Naive B cell (primary cell): ENCODE measurements at places on chromosomes 2 and 18.

GRCh38 chr2:136801661-136802060 is 36.3 kb downstream of the THSD7B start:
- no peak for DNase-seq

DNA sequence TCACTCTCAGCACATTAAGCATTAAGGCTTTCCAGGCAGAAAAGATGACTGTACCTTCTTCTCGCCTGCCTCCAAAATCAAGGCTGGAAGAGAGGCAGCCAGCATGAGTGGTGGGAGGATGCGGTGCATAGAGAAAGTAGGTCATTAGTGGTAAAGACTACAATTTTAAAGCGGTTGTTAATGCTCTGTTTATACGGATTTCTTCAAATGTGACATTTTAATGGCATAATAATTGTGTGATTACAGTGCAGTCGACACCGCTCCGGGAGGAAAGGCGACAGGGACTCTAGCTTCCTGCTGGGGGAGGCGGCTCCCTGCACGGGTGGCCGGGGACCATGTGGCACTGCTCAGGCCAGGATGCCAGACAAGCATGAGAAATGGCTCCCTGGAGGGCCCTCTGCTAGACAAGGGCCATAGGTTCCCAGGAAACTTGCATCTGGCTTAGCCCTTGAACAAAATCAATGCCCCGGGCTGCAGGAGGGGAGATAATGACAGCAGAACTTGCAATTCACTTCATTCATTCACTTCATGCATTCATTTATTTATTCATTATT is 129.6 kb downstream of the GALNT14 start:
- DNase-seq = no peak

GRCh38 chr2:133586978-133587377 is 18.7 kb upstream of the NCKAP5 start:
- DNase-seq = no peak

DNA sequence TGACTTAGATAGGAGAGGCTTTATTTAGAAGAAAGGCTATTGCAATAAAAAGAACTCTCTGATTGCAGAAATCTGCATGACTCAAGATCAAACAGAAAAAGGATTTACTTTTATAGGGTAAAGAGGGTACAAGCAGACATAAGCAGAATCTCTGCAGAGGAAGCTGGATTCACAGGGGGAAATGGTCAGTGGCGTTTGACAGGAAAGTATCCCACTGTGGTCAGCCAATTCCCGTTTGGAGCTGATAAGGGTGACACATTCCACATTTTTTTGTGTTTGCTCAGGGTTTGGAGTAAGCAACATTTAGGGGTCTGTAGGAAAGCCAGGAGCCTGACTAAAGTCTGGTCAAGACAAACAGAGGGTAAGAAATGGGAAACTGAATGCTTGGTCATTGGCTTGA is 23.9 kb upstream of the SCYGR5 start:
- no peak for DNase-seq

DNA sequence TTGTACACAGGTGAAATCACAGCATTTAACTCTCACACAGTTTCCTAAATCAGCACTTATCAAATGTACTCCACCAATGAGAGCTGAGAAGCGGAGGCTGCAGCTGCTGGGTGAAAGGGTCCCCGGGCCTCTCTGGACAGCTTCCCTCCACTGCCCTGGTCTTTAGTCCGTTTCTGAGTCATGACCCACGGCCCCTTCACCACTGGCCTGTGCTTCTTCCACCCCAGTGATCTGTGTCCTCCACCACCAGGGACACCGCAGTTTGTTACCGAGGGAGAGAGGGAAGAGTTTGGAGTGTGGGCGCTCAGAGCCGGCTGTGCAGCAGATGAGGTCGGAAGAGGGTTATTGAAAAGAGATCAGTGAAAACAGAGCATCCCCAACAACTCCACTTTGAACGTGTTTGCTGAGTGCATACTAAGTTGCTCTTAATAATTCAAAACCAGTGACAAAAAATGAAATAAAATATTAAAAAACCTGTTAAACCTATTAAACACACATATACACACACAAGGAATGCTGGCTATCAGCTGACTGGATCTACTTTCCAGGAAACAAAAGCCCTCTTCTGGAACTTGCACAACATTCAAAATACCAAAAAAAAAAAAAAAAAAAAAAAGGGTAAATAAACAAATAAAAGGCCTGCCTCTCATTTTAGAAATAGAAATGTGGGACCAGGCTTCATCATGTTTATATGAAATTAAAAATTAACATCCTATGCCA is 54.1 kb downstream of the PXDN start:
- DNase-seq = no peak

- no peak for DNase-seq
These were observed 6.6 kb upstream of the PROM2 start for GRCh38 chr2:95267458-95268210.

GRCh38 chr2:232320443-232320803 is 58.1 kb upstream of the ALPP start:
- DNase-seq = no peak

DNA sequence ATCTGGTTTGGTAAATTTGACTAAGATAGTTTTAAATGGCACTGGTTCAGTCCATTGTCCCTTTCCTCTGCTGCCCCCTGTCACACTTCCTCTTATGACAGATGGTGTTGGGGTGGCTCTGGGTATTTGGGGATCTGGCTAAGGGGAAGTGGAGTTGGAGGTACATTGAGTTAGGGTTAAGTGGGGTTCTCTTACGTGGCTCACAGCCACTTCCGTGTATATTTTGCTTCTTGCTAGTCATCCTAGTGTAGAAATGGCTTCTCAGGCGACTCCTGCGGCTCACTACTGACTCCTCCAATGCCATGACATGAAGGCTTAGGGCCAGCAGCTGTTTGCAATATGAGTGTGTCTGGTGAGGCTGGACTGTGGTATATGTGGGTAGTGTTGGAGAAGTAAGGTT is 187.0 kb downstream of the HAUS1 start:
- DNase-seq = no peak

DNA sequence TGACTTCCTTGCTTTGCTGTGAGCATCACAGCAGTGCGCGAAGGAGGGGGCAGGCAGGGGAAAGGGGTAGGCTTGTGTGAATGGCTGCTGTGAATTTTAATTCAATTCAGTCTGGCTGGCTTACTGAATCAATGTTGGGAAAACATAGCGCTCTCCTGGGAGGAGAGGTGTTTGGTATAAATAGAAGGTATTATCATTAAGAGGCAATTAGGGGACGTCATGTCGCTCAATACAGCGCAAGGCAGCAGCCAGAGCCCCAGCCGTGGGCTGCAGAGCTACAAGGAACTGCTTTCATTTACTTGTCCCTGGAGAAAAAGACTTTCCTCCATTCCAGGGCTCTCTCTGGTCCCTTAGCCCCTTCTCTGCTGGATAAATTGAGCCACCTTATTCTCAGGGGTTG is 181.4 kb upstream of the MSH6 start:
- no peak for DNase-seq

- no peak for DNase-seq
These were observed 72.3 kb downstream of the MDH1 start for GRCh38 chr2:63661076-63661475.

DNA sequence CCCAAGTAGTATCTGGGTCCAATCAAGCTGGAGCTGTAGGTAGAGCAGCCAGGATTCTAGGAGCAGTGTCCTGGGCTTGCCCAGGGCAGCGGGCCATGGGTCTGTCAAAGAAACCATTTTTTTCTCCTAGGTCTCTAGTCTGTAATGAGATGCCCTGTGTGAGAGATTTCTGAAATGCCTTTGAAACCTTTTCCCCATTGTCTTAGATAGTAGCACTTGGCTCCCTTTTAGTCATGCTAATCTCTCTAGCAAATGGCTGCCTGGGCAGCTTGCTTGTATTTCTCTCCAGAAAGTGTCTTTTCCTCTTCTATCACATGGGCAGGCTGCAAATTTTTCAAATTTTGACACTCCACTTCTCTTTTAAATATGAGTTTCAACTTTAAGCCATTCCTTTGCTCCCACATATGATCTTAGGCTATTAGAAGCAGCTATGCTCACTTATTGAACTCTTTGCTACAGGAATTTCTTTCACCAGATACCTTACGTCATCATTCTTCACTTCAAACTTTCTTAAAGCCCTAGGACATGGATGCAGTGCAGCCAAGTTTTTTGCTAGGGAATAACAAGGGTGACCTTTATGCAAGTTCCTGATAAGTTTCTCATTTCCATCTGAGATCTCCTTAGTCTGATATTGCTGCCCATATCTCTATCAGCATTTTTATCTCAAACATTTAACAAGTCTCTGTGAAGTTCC is 890.2 kb upstream of the VRK2 start:
- no peak for DNase-seq

DNA sequence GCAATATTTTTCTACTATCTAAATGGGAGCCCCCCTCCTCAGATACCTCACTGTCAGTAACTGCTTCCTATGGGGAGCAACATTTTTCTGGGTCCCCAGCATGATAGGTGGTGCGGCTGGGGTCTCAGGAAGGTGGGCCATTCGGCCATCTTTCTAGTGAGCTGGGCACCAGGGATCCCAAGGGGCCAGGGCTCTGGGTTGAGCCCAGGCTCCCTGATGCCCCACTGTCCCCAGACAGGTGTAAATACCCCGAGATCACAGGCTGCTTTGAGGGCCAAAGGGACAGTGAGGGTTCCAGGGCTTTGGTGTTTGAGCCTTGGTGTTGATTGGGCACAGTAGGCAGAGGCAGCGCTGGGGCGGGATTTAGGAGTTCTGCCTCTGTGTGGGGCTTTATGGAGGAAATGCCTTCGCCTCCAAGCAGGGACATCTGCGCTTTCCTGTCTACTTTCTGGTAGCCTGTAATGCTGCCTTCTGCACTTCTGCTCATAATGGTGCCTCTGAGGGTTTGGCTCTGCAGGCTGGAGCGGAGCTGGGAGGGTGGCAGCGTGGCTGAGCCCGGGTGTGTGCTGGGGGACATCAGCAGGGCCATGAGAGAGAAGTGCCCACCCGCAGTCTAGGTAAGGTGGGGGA is 5.3 kb downstream of the ITM2C start:
- DNase-seq = no peak

GRCh38 chr2:185255566-185255965 is 483.0 kb upstream of the FSIP2 start:
- DNase-seq = no peak

GRCh38 chr2:109663721-109664120 is 49.6 kb downstream of the SOWAHC start:
- no peak for DNase-seq

DNA sequence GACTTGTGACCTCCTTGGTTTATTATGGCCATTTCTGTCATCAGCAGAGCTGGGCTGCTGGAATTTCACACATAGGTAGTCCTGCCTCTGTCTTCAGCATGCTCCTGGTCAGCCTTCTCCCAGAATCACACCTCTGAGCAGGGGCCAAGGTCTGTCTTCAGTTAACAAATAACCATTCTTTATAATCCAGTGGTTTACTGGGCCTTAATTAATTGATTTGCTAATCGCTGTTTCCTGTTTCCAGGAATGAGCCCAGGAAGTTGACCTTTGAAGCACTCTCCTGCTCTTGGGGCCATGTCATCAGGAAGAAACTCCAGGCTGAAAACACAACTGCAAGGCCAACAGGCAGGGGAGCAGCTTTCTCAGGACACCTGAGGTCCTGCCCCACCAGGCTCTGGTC is 278.5 kb downstream of the SRBD1 start:
- no peak for DNase-seq

DNA sequence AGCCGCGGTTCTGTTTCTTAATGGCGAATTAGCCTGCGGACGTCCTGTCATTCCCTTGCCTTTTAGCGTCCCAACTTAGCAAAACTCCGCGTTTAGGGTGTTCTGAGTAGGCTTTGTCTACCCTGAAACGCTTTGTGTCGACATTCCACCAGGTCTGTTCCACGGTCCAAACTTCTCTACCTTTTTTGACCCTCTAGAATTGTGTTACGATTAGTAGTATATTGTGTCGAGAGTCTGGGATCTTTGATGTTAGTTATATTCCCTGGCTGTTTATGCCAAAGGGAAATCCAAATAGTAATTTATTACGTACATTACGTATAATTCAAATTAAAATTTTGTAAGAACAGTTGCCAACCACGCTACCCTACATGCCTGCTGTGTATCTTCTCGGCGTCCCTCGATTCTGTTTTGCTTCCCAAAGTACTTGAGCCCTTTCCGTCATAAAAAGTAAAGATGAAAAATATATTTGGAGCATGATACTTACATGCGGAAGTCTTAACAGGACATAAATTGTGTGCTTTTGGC is 495 bp upstream of the TTC32 start:
- DNase-seq = no peak

- no peak for DNase-seq
These were observed 88.9 kb downstream of the SMIM21 start for GRCh38 chr18:75338631-75339030.

DNA sequence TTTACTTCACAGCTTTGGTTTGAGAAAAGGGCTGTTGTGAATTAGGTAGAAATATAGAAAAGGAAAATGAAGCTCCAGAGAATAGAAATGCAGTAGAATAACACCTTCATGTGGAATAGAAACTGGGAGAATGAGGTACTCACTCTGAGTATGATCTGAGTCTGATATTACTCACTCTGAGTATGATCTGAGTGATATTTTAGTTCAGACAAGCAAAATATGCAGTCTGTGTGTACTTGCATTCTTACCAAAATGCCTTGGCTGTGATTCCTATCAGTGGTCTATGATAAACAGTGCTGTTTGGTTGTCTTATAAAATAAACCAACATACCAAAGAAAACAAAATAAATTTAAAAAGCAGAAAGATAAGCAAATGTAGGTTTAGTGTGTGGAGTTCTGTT is 487.6 kb downstream of the THSD7B start:
- no peak for DNase-seq

DNA sequence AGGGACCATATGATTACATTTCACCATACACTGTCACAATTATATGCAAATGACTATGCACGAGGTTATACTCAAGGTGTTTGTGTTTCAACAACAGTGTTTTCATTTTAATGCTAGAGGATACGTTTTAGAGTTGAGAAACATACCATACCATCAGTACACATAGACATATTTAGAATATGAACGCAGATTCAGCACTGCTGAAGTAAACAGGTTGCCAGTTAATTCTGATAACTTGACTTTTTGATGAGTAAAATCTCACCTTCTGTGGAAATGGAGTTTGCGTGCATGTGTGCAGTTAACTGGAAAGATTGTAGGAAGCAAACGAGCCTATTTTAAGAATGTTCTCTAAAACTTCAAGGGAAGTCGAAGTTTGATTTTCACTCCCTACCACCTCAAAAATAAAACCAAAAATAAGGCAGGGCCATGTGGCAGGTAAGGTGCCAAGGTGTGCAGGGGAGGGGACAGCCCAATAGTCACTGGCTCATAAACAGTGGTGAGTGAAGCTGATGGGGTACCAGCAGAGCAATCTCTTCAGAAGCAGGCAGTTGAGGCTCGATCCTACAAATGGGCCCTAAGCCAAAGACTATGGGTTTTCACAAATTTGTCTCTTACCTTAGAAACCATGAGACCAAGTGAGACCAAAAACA is 213.1 kb downstream of the IKZF2 start:
- DNase-seq = no peak
